Kidney tubule cell (primary cell): ENCODE measurements at places on chromosomes 5 and 9.
A peak's percentile ranks its signal among the peaks of the same experiment; 100 is the strongest.

- DNase-seq: no peak
Measured at GRCh38 chr9:87765521-87765920, 39.6 kb downstream of the CTSL start.

DNA sequence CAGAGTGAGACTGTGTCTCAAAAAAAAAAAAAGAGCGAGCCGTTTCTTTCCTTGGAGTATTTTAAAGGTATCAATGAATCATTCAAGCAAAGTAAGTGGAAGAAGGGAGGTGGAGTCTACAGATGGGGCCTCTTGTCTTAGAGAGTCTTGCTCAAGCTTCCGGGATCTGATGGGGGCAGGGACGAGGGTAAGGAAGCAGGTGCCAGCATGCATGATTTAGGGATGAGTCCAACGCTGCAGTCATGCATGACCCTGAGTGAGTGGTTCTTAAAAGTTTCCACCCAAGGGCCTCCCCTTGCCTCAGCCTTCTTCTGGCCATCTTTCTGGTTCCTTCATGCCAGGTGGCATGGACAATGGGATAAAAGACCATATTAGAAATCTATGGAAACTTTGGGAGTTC, 79.6 kb downstream of the MYO10 start:
- peak; percentile 97 for DNase-seq

GRCh38 chr9:38233343-38233742, 159.2 kb upstream of the ALDH1B1 start:
- DNase-seq: no peak

DNA sequence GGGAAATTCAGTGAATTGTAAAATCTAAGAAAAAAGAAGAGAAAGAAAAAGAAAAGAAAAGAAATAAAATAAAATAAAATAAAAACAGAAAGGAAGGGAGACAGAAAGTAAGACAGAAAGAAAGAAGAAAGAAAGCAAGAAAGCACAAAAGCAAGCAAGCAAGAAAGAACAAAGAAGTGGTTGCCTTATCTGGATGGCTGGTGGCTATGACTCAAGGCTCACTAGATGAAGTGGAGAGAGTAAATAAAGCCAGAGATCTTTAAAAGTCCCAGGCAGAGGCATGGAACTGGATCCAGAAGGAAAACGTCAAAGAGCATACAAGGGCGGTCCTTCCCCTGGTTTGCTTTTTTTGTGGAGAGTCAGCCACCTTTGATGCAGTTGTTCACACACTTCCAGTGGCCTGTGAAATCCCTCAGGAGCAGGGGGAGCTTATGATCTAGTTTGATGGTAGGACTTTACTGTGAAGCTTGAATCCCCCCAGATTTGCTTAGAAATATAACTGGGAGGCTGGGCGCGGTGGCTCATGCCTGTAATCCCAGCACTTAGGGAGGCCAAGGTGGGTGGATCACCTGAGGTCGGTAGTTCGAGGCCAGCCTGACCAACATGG, 176.7 kb upstream of the HMHB1 start:
- DNase-seq: peak; percentile 36

- peak; percentile 84 for DNase-seq
Measured at GRCh38 chr5:56876327-56876726, 33.1 kb upstream of the SETD9 start.

- DNase-seq: no peak
Measured at GRCh38 chr9:111250875-111251842, 78.9 kb downstream of the OR2K2 start.
